Esophagus mucosa (tissue), 1 donor: ENCODE measurements at places on chromosomes 16 and 17. TPM values are rescaled to one million over a fixed set of nuclear protein-coding genes. Genes with fewer than 3 reads are reported as not detected.

DNA sequence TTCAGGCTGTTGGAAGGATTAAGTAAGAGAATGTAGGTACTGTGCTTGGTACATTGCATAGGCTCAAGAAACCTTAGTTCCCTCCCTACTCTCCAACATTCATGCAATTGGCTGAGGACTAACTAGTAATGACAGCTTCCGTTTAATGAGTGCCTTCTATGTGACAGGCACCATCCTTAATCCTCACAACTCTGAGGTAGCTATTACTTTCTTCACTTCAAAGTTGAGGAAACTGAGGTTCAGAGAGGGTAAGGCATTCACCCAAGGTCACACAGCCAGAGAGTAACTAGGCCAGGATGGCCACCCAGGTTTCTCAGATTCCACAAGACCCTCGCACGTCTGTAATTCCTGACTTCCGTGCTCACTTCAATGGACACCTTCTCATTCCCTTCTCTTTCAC lies 22.2 kb downstream of the UNC119 start:
- ATAC-seq: no peak

DNA sequence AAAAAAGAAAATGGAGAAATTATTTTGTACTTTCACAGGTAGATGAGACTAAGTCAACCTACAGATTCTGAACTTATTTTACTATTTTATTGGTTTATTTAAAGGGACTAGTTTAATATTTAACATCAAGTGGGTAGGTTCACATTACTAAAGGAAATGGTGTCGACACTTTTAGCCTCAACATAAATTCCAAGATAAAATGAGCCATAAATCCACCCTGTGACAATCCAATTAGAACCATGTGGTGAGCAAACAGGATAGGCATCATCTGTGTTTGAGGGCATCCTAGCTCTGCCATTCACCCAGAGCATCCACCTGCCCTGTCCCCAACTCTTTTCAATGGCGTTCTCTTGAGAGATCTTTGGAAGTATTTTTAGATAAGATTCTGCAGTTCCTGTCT lies 92.8 kb upstream of the PMFBP1 start:
- ATAC-seq: no peak

KANSL1 gene
- total RNA-seq: 56.2 TPM

DNA sequence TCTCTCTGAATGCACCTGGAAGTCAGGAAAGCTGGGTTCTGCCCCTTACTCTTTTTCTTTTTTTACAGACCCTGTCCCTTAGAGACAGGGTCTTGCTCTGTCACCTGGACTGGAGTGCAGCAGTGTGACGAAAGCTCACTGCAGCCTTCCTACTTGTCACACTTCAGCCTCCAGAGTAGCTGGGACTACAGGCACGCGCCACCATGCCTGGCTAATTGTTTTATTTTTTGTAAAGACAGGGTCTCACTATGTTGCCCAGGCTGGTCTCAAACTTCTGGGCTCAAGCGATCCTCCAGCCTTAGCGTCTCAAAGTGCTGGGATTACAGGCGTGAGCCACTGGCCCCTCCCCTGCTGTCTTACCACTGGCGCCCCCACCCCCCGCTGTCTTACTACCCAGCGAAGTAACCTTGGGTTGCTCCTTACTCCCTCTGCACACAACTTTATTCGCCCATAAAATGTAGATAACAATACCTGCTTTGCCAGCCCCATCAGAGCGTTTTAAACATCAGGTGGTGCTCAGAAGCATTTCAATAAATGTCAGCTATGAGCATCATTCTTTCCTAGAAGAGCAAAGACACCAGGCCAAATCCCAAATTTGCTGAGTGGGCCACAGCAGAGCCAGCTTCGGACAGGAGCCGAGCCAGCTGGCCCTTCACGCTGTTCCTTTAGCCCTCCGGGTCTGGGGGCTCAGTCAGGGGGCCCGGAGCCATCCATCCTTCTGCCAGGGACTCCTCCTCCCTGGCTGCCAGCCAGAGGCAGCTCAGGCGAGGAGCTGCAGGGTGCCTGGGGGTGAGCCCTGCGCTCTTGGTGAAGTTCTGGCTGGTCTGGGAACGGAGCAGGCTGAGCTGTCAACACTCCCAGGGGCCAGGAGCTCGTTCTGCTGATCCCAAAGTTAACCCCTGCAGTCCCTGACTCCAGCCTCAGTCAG lies 24.4 kb downstream of the SRL start:
- ATAC-seq: no peak

DNA sequence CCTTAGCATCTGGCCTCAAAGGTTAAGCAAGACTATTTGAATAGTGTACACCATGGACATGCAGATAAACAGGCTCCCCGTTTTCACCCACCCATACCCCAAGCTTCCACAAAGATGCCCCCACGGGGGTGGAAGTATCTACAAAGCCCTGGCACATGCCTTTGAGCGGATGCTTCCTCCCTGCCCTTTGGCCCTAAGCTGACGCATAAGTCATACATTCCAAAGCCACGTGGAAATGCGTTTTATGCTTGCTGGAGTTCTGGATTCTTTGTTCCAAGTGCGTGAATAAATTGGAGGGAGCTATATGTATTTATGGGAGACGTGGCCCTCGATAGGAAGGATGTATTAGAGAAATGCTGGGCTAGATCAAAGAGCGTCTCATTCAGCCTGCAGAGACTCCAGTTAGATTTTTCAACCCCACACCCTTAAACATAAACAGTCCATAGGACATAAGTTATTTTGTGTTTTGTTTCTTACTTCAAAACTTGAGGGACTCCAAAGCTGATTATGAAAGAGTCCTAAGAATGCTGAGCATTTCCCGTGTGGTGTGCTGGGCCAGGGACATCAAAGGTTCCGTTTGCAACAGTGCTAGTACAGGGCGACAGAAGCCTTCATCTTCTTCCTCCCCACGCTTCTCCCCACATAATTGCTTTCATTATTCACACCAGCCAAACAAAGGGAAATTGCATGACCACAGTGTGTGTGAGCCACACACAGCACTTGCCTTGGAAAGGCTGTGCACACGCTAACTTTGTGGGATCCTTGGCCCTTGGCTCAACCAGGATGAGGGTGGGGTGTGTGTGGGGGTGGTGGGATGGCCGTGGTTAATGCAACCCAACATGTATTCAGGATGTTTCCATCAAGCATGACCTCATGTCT lies 73.6 kb downstream of the WIPI1 start:
- ATAC-seq: peak; percentile 35

DNA sequence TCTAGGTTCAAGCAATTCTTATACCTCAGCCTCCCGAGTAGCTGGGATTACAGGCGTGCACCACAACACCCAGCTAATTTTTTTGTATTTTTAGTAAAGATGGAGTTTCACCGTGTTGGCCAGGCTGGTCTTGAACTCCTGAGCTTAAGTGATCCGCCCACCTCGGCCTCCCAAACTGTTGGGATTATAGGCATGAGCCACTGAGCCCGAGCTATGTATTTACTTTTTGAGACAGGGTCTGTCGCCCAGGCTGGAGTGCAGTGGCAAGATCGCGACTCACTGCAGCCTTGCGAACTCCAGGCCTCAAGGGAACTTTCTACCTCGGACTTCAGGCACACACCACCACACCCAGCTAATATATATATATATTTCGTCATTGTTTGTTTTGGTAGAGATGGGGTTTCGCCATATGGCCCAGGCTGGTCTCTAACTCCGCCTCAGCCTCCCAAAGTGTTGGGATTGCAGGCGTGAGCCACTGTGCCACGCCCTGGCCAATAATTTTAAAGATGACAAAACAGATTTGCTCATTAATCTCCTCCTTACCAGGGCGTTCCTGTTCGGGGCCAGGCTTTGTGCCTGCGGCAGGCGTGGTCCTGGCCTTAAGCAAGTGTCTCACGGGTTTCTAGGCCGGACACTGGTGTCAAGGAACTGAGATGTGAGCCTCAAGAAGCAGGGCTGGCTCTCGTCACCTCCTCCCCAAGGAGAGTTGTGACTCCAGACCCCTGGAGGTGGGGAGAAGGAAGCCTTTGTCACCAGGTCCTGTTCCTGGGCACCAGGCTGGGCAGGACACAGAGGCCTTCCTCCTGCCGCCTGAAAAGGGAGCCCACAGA lies 4.3 kb upstream of the NPW start:
- peak; percentile 90 for ATAC-seq

GRCh38 chr16:57570301-57571070 lies 28.0 kb downstream of the ADGRG5 start:
- no peak for ATAC-seq

PDP2 gene
- total RNA-seq: 9.6 TPM

DNA sequence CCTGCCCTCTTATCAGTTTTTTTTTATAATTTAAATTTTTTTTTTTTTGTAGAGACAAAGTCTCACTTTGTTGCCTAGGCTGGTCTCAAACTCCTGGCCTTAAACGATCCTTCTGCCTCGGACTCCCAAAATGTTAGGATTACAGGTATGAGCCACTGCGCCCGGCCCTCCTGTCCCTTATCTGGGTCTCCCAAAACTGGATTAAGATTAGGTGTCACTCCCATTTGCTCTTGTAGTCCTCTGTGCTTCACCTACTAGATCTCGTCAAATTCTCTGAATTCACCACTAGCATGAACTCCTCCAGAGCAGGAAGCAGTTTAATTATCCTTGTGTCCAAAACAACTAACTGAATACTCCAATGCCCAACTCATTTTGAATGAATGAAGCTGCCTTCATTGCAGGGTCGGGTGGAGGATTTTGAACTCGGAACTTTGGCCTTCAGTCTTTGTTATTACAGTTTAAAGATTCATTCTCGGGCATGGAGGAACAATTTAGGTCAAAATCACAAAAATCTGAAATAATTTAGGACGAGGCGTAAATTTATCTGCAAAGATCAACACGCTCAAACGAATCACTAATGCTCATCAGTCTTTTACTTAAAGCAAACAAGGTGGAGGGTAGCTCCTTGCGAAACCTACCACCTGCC lies 802 bp upstream of the ATXN2L start:
- no peak for ATAC-seq

GRCh38 chr17:38745545-38745944 lies 2.6 kb downstream of the PCGF2 start:
- no peak for ATAC-seq

COL1A1 gene
- total RNA-seq: 42.7 TPM

- no peak for ATAC-seq
These were observed 13.3 kb downstream of the SOCS1 start for GRCh38 chr16:11242658-11243057.

DNA sequence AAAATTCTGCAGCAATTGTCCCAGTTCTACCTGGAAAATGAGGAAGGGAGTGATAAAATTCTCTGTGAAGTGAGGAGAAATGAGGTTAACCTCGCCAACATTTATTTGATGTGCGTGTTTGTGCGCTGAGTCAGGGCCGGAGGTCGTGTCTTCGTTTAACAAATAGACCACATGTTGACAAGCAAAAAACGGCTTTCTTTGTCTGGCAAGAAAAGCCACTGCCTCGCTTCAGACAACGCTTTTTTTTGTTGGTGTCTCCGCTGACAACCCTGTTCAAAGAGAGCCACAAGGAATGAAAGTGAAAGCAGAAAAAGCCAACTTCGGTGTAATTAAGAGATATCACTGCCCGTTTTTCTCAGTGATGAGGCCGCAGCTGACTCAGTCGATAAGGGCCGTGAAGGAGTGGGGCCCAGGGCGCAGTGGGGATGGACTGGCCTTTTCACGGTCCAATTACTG lies 510.6 kb downstream of the CDH13 start:
- no peak for ATAC-seq

DNA sequence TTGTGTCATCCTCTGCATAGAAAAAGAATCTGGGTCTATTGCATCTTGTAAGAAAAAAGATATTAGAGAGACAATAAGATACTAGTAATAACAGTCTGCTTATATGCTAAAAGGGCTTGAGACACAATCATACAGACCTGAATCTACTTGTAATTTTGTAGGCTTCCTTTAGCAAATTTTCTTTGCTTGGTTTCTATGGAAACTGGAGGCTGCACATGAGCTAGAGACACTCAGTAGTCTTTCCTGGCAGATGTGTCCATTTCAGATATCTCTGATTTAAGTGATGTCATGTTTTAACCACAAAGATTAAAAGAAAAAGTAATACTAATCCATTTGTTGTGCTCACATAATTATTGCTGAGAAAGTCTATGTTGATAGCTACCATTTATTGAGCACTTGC lies 123.9 kb upstream of the GNAO1 start:
- no peak for ATAC-seq

C17orf107 gene
- total RNA-seq: 1.3 TPM

GRCh38 chr17:82332669-82333278 lies 792 bp downstream of the SECTM1 start:
- peak; percentile 41 for ATAC-seq

DNA sequence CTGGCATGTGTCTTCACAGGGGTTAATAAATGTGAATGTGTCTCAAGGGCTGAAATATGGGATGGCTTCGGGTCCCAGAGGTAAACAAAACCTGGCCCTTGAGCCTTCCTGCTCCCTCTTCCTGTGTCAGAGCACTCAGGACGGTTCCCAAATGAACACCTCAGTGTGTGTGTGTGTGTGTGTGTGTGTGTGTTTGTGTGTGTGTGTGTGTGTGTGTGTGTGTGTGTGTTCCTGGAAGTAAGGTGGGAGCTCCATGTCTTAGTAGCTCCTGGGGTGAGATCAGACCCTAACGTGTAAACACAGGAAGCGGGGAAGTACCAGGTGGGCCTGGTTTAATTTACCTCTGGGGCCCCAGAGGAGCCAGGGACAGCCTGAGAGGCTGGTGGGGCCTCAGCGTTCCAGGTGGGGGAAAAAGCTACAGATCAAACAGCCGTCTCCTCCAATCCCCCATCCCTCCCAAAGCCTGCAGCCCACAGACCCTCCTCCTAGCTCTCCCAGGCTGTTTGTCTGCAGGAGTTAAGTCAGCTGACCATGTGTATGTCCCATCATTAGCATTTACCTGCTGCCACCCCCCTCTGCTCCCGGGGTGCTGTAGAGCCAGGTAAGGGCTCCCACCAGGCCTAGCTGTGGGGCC lies 6.1 kb downstream of the KIF19 start:
- ATAC-seq: no peak

- ATAC-seq: no peak
These were observed 63.9 kb downstream of the NUP88 start for GRCh38 chr17:5355421-5356129.

TBC1D3L gene
- total RNA-seq: 12.2 TPM

MIS12 gene
- 8.1 TPM for total RNA-seq

DNA sequence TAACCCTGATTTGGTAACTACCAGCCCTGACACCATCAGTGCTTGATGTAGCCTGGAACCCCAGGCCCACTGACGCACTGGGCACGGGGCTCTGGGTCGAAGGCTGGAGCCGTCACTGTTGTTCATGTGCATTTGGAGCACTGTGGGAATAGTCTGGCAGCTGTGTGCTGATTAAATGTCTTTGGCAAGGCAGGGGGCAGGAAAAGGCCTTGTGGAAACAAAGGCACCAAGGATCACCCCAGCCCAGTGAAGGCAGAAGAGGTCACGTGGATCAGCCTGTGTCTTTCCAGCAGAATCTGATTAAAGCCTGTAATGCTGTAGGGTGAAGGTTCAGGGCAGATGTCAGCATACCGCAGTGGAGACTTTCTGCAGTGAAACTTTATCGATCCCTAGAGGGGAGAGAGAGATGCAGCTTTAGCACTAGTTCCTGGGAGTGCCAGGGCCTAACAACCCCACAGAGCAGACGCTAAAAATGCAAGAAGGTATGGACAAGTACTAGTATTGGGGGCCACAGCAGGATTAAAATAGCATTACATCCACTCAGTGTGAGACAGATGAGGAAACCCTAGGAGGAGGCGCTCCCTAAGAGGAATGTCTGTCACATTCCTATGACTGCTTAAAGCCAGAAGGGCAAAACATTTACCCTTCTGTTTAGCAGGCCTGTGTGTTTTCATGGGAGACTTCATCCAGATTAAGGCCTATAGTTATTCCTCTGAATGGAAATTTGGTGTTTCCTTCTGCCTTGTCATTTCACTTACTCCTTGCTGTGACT lies 9.7 kb downstream of the ZNHIT3 start:
- no peak for ATAC-seq

- peak; percentile 46 for ATAC-seq
These were observed 23.1 kb downstream of the KDM8 start for GRCh38 chr16:27226476-27226875.

SP2 gene
- 12.7 TPM for total RNA-seq
